ENCODE measurements at places on chromosomes 7 and 10.
A peak's percentile ranks its signal among the peaks of the same experiment; 100 is the strongest.

DNA sequence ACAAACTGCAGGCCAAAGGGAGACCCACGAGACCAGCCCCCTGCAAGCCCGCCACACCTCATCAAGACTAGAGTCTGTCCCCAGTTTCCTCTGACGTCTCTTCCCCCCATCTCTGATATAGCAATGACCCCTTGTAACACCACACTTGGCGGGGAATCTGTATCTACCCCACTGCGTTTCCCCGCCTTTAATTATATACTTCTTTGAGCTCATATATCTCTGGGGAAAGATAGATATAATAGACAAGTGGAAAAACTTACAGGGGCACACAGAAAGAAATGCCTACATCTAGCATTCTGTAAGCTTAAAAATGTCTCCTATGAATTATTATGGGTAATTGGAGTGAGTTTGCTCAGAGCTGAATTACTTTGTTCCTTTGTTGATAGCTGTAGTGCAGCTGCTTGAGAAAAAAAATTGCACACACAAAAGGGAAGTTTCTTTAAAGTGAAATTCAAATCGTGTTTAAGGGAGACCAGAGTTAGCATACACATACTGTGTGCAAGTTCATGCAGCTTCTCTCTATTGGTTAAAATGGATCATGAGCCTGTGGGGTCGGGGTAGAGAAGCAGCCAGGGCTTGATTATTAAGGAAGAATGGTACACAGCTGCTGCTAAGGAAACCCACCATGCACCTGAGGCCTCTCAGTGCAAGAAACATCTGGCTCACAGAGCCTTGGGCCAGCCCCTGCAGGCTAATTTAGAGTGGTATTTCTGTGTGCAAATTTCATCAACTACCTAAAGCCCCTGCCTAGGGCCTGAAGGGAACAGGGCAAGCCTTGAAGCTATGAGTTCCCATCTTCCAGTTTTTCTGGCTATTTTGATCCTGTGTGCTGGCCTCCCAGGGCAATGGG, 32.5 kb downstream of the CDCA7L start:
- no peak for DNase-seq

- DNase-seq: no peak
These were observed 123.3 kb downstream of the WDFY4 start for GRCh38 chr10:48807791-48808470.

GRCh38 chr7:47444376-47445098, 137.4 kb downstream of the TNS3 start:
- no peak for DNase-seq

GRCh38 chr7:48089046-48090003, at the start of gene UPP1:
Gene UPP1 (plus strand): TSS chr7:48089265. CDS start chr7:48094784, 5,519 bp downstream.
- no peak for DNase-seq

DNA sequence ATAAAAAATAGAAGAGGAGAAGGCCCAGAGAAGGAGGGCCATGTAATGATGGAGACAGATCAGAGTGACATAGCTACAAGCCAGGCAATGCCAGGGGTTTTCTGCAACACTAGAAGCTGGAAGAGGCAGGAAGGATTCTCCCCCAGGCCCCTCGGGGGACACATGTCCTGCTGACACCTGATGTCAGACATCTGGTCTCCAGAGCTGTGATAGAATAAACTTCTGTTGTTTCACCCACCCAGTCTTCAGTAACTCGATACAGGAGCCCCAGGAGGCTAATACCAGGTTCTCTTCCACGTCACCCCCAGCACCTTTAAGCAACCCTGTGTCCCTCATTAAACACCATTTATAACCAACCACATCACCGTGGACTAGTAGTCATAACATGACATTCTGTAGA, 94.9 kb downstream of the TMEM130 start:
- no peak for DNase-seq

DNA sequence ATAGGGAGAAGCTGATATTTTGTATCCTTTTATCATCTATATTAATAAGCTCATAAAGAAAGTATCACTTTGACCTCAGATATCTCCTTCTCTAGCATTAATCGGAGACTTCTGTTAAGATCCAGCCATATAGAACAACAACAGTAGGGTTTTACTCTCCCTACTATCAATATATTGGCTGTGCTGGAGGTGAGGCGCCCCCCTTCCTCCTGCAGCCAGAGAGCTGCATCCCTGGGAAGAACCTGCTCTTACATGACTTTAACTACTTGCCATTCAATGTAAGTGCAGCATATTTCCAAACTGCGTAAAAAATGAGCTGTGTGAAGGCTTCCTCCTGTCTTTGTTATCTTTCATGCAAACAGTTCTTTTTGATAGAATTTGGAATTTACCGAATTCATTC, 247.8 kb downstream of the SDK1 start:
- no peak for DNase-seq

DNA sequence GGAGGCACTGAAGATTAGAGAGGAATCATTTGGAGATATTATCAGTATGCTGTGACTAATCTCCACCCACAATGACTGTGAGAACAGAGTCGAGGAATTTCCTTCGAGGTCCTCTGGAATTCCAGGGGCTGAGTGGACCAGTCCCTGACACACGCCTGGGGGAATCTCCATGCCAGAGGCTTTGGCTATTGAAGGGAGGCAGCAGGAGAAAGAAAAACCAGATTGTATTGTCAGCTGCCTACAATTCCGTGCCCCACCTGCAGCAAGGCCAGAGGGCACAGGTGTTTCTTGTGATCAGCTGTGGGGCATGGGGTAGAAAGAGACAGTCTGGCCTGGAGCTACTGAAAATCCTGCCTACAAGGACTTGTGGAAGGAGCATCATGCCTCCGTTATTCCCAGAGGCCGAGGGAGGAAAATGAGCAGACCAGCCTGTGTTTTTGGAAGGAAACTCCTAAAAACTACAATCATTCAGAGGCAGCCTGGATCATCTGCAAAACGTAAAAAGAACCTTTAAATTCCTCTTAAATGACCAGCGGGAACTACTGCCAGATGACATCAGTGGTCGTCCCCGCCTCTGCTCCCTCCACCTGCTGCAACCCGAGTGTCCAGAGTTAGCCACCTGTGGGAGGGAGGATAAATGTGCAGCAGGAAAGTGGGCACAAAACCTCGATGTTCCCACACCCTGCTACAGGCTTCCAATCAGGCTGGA, 25.4 kb upstream of the ANK3 start:
- DNase-seq: peak; percentile 71

DNA sequence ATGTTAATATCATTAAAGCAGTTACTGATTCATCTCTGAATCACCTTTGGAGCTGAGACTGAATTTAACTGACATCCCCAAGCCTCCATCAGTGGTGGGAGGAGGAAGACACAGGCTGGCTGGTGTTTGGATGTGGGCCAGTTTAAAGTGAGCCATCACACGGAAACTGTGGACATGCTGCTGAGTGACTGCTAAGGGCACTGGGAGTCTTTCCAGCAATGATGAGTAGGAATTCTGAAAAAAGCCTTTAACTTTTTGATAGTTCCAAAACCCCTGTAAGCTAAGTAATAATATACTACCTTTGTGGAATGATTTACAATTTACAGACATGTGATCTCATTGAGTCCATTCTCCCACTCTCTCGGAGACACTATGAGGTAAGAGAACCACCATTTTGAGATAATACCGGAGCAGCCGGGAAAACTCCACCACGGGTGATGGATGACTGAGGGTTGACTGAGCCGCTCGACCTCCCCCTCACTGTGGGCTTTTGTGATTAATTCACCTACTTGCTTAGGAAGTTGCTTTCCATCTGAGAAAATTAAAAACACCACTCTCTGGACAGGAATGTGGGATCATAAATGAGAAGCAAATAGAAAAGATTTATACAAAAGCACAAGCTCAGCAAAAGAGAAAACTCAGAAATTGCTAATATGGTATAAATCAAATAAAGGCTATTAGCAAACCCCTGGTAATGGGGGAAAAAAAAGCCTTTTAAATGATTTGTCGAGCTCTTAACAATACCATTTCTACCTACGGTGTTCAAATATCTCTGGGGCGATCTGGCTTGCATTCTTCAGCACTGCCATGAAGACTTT, 194.8 kb downstream of the FANK1 start:
- DNase-seq: peak; percentile 89
